ENCODE measurements at places on chromosomes 4 and X.

GRCh38 chr4:120163895-120164294 is 97.2 kb upstream of the MAD2L1 start:
- DNase-seq, result no peak

DNA sequence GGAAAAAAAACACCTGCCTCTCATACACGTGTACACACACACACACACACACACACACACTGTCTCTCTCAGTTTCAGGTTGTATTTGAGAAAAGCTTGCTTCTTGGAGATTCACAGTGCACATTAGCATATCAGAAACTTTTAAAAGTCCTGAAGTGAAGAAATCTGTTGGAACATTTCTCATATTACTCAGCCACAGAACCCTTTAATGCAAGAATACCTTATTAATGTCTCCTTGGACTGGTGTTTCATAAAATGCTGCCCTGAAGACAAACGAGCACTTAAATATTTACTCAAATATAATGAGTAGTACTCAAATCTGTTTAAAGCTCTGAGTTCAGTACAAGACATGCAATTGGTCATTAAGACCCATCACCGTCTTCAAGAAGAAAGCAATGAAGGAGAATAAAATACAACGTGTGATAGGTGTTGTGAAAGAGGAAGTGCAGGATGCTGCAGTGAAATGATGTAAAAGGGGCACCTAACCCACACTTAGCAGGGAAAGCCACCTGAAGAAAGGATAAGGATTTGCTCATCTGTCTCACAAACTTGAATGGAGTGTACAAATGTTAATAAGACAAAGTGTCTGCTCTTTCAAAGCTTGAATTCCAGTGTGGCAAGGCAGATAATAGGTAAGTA is 57.0 kb downstream of the DCLK2 start:
- no peak for DNase-seq

DNA sequence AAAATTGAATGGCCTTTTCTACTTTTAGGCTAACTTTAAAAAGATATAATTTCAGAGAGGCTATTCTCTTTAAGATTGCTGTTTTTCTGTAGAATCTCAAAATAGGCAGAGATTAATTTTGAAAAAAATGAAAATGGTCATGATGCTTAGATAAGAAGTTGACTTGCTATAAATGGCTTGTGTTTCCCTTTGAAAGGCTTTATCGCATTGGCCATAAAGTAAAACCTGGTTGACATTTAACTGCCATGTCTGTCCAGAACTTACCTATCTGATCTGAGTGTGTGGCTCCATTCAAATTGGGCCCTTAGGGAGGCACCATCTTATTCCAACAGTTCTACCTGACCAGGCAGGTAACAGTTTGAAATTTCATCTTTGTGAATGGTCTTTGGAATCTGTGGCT is 56.1 kb downstream of the AFF2 start:
- DNase-seq, result no peak

- no peak for DNase-seq
These were observed 358.7 kb upstream of the EMCN start for GRCh38 chr4:100876546-100876945.

GRCh38 chr4:25493466-25493865 is 116.4 kb downstream of the ANAPC4 start:
- no peak for DNase-seq

GRCh38 chr4:77021614-77022089 is 54.1 kb downstream of the CCNI start:
- DNase-seq, result no peak

DNA sequence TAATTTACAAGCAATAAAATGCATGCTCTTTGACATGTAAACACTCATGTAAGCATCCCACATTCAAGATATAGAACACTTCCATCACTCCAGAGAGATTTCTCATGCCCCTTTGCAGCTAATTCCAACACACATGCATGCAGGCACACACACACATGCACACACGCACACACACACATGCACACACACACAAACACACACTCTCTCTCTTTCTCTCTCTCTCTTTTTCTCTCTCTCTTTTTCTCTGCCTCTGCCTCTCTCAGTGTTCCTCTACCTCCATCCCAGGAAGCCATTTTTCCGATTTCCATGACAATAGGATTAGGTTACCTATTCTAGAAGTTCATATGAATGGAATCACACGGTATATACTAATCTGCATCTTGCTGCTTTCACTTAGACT is 11.9 kb upstream of the SOD3 start:
- no peak for DNase-seq

DNA sequence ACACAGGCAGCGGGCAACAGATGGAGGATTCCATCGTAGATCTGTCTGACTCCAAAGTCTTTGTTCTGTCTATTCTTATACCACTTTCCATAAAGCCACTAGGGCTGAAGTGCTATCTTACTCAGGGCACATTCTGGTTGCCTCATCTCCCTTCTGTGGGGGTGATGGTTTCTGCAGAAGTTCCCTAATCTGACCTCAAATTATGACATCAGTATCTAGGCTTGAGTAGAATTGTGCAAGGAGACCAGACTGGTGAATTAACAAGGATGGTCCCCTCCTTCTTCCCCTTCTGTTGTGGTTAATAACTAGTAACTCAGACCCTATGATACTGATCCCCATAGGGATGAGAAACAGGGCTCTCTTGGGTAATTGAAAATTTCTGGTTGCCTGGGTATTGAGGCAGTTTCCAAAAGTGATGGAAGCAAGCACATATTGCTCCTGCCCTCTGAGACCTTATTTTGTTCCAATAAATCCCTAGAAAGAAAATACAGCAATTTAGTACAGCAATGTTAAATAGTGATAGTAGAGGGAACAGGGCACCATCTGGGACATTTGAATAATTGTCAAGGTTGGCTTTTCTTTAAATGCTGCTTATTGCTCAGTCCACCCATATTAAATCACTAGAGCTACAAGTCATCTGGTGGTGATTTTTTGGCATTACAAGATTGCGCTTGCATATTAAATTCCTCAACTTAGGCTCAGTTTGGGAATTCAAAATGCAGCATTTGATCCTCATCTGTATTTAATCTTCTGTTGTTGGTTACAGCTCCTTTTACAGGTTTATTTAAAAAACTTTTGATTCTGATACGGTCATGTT is 57.3 kb upstream of the AP1S2 start:
- no peak for DNase-seq

GRCh38 chr4:24112466-24112865 is 222.6 kb upstream of the PPARGC1A start:
- no peak for DNase-seq

DNA sequence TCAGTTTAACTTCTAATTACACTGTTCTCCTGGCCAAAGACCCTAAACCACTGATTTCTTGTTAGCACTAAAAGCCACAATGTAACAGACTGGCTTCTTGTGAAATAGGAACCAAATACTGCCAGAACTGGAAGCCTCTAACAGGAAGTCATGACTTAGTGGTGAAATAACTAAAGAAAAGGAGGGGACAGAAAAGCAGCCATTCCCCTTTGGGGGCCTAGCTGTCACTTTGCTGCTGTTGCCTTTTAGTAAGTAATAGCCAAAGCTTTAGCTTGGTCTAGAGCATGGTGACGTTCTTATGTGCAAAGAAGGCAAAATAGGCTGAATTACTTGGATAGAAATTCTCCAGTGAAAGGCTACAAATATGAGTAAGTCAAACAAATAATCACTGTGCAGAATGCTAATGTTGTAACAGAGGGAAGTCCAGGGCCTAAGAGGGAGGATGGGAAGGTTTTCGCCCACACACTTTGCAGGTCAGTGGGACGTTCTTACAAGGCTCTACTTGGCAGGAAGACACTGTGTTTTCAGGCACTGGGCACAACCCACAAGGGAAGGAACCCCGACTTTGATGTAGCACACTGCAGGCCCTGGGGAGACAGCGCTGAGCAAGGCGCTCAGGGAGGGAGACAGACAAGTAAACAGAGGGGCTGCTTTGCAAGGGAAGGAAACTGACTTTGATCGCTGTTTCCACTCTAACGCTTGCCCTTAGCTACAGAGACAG is 16.7 kb downstream of the GAB3 start:
- no peak for DNase-seq

GRCh38 chr4:1795299-1796195 is 2.5 kb downstream of the FGFR3 start:
- DNase-seq, result no peak

- DNase-seq, result no peak
These were observed 2757.5 kb downstream of the PCDH7 start for GRCh38 chr4:33477715-33478114.

GRCh38 chr4:168101026-168101425 is 8.7 kb downstream of the ANXA10 start:
- DNase-seq, result no peak

GRCh38 chr4:138053641-138054301 is 188.4 kb downstream of the SLC7A11 start:
- DNase-seq, result no peak

DNA sequence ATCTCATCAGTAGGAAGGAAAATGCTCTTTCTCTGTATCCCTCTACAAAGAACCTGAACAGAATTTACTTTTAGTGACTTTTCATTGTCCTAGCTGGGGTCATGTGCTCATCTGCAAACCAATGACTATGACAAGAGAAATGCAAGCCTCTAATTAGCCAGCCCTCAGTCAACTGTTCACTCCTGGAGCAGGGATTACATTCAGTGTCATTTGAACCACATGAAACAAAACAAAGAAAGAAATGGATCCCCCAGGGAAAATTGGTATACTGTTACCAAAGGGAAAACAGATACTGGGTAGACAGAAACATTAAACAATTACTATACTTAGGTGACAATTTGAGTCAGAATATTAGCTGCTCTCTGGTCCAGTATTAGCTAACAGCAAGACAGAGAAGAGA is 173.6 kb downstream of the RCHY1 start:
- no peak for DNase-seq

GRCh38 chrX:103453655-103454054 is 65.6 kb downstream of the RAB40A start:
- no peak for DNase-seq

GRCh38 chr4:131084997-131085396 is 1989.0 kb downstream of the C4orf33 start:
- DNase-seq, result no peak

GRCh38 chr4:7529368-7530080 is 94.8 kb upstream of the PSAPL1 start:
- DNase-seq, result no peak

GRCh38 chr4:110737931-110738330 is 115.1 kb upstream of the PITX2 start:
- DNase-seq, result no peak

DNA sequence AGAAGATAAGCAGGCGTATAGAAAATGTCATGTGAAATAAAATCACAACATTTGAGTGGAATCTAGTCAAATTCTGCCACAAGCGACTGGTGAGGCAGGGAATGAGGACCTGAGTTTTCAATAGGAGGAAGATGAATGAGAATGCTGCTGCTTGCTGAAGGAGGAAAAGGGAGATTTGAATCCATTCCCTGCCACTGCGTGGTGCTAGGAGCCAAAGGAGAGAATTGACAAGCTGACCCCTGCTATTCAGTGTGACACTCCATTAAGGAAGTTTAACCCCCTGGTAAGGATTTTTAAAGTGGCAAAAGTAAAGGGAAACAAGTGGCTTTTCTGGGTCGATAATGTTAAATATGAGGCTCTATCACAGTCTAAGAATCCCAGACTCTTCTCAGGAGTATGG is 314.0 kb downstream of the NAF1 start:
- no peak for DNase-seq

- DNase-seq, result no peak
These were observed 17.8 kb downstream of the TBC1D1 start for GRCh38 chr4:37908488-37909331.

DNA sequence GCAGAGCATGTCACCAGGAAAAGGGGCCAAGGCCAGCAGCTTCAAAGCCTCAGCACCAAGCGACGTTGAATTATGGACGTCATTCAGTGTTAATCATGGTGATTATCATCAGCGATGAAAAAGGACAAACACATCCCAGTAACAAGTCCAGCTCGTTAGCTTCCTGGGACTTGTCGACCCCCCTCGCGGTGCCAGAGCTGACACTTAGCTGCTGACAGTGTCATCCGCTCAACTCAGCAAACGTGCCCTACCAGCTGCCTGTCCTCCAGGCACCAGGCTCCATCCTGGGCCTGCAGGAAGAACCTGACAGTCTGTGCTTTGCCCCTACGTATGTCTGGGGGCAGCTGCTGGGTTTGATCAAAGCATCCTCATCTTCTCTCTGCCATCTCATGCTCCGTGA is 137.0 kb upstream of the PSAPL1 start:
- no peak for DNase-seq

DNA sequence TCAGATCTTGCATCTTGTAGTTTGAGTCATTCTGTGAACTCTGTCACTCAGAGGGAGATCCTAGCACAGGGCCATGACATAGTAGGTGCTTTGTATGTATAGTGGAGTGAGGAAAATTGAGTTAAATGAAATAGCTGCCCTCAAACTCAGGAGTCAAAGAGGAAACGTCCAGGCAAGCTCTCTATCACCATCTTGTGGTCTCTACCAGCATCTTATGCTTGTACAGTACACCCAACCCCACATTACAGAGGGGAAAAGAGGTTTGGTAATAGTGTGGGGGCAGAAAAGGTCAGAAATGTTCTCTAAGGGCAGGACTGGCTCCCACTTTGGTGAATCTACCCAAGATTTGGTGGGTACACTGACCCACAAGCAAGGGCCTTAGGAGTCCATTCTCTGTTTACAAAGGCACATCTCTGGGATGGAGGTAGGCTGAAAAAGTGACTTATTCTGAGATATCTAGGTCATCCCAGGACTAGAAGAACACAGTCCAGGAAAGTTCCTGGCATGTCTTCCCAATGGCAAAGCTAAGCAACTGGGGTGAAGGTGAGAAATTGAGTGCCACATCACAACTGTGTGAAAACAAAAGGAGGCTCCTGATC is 131.8 kb downstream of the OR13H1 start:
- DNase-seq, result no peak

GRCh38 chr4:15740764-15741404 is 37.2 kb upstream of the CD38 start:
- no peak for DNase-seq
